ENCODE measurements at places on chromosomes 5 and 9.

- no peak for DNase-seq
Observed at GRCh38 chr5:142408981-142409481, 84.2 kb upstream of the SPRY4 start.

DNA sequence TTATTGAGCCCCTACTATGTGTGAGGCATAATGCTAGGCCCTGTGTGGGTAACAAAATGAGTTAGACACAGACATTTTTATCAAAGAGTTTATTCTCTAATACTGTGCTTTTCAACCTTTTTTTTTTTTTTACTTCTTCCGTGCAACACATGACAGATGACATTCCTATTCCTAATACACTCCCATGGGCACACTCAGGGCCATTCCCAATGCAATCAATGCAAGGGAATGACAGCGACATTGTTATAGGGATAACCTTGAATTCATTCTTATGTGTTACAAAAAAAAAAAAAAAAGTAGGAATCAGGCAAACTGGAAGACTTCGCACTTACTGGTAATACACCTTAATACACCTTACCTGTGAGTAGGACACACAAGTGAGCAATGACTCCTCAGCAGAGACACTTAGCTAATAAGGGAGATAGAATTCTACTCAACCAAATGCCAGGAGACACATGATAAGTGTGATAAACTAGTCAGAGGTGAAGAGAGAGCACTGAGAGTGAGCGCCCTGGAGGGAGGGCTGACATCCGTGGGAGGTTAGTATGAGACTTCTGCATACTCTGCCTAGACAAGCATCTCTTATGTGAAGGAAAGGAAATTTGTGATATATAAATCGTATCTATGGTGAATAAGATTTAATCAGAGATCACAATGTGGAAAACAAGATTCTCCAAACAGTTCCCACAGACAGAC is 21.0 kb upstream of the ARSB start:
- no peak for DNase-seq

DNA sequence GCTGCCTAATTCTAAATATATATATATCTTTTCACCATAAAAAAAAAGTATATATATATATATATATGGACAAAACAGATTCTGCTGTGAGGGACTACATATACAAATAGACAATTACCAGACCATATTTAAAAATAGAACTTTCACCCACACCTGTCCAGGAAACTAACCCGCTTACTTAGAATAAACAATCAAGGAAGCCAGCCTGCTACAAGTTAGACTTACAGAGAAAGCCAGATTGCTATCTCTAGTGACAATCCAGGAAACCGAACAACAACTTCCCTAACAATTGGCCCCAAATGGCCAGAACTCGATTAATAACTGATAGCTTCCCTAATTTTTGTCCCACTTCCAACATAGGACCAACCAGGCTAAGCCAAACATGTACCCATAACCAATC is 5.9 kb downstream of the GLDC start:
- DNase-seq, result no peak

DNA sequence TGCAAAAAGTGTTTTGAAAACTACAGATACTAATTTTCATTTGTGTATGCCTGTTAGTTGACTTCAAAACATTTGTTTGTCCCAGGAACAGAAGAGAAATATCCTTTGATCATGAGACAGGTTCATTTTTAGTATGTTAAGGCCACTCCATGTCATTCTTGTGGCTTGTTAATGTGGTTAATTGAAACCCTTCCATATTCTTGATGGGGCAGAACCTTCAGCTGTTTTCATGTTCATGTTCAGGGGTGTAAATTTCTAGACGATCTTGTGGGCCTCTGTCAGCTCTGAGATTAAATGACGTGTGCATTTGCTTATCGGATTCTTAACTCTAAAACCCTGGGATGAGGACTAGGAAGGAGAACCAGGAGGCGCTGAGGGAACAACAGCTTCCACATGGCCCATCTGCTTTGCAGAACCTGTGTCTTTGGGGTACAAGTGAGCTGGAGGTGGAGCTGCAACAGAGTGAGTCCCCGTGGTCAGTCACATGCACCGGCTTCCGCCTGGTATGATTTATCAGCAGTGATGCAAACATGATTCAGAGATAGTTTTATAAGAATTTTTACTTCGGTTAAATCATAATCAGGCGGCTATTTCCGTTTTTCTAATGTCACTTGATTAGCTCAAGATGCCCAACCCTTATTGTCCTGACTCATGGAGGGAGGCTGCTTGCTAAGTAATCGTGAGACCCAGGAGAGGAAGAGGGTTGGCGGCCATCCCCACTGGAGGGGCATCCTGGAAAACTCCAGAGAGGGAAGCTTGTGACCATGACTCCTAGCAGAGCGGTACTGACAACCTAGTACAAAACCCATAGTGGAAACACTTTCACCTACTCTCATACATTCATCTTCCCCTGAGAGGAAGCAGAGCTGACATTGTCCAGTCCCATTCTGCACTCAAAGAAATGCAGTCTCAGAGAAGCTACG is 138.4 kb downstream of the C9orf152 start:
- DNase-seq, result no peak

DNA sequence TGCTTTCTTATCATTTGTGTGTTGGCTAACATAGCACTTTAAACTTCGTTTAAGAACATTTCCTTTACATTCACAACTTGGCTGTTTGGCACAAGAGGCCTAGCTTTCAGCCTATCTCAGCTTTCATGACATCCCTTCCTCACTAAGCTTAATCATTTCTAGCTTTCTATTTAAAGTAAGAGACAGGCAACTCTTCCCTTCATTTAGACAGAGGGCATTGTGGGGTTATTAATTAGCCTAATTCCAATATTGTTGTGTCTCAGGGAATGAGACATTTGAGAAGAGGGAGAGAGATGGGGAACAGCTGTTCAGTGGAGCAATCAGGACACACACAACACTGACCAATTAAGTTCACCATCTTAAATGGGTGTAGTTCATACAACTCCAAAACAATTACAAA is 51.0 kb upstream of the OR2K2 start:
- DNase-seq, result no peak

- no peak for DNase-seq
Observed at GRCh38 chr5:143426437-143426991, 23.0 kb upstream of the NR3C1 start.

DNA sequence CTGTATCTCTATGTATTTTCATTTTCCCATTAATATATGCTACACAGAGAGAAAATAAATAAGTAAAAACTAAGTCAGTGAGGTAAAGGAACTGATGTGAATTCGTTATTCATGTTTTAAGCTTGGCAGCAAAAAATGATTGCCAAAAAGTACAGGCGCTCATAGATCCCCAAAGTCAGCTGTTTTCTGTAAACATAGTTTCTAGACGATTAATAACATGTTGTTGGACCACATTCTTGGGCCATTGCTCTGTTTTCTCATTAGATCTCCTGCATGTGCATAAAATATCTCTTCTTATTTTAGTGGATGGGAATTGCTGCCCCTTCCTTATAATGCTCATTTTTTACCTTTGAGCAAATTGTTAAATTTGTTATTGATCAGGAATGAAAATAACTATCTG is 215.2 kb downstream of the TLE1 start:
- DNase-seq, result no peak

DNA sequence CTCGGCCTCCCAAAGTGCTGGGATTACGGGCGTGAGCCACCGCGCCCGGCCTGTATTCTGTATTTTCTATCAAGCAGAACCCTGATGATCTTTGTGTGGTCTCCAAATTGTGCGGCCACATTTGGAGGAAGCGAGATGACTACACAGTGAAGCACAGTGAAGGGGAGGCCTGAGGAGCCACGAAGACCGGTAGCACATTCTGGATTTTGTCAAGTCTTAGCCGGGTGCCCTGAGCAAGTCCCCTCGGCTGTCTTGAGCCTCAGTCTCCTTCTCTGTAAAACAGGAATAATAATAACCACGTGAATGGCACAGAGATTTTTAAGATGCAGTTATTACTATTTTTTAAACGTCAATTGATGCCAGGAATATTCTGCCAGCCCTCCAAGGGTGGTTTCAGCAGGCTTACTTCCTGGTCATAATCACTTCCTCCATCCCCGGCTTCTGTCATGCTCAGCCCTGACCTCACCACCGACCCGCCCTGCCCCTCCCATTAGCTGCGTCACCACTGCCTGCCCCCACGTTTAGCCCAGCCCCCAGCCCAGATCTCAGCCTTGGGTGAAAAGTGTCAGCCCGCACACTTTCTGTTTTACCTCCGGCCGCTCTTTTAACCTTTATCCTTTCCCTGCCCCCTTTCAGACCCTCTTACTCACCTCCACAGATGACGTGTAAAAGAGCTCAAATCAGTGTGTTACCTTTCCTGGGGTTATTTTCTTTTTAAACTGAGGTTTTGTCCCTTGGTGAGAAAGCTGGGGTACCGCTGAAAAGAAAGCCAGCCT is 27.0 kb upstream of the ERGIC1 start:
- DNase-seq, result peak; percentile 88

GRCh38 chr5:137778772-137779564 is 24.8 kb upstream of the HNRNPA0 start:
- peak; percentile 35 for DNase-seq

- no peak for DNase-seq
Observed at GRCh38 chr9:123772967-123773366, 157.0 kb downstream of the DENND1A start.

- no peak for DNase-seq
Observed at GRCh38 chr5:148904440-148904839, 78.0 kb downstream of the ADRB2 start.

- DNase-seq, result no peak
Observed at GRCh38 chr5:132086277-132086794, 12.7 kb downstream of the CSF2 start.

DNA sequence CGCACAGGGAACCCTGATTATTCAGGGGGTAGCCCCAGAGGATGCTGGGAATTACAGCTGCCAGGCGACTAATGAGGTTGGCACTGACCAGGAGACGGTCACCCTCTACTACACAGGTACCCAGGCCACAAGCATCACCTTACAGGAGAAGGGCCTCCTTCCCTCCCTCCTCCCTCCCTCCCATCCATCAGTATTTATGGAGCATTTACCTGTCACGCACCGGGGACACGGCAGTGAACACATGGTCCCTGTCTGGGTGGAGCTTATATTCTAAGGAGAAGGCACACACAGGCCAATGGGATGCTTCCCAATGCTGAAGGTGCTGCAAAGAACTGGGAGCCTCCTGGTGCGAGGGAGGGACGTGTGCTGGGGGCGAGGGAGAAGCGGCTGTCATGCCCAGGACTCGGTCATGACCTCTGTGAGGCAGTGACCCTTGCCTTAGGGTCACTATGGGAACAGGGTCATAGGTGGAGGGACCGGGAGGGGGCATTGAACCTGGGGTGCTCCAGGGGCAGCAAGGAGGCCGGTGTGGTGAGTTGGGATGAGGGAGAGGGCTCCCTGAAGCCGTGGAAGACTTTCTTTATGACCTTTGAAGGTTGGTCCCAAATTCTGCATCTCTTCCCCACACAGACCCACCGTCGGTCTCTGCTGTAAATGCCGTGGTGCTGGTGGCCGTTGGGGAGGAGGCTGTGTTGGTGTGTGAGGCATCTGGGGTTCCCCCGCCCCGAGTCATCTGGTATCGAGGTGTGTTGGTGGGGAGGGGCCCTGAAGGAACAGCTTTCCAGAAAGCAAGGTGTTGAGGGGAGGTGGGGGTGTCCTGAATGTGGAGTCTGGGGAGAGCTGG is 41.5 kb downstream of the HMCN2 start:
- DNase-seq, result no peak

- no peak for DNase-seq
Observed at GRCh38 chr5:17852740-17853139, 218.5 kb downstream of the TAF11L14 start.

DNA sequence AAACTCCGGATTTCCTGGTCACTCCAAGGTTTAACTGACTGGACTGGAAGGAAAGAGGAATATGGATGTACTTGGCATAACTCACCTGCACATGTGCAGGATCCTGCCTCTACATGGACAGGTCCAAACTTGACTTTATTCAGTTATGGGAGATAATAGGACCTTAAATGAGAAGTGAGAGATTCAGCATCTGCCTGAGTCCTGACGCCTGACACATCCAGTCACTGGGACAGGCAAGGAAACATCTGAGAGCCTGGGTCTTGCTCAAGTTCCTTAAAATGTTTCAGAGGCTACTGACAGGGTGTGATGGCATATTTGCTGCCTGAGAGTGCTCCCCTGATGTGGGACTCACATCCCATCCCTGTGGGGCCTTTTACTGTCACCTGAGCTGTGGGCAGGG is 34.9 kb downstream of the ZNF354A start:
- DNase-seq, result no peak

- DNase-seq, result no peak
Observed at GRCh38 chr5:95727764-95728191, 3.4 kb upstream of the RHOBTB3 start.

DNA sequence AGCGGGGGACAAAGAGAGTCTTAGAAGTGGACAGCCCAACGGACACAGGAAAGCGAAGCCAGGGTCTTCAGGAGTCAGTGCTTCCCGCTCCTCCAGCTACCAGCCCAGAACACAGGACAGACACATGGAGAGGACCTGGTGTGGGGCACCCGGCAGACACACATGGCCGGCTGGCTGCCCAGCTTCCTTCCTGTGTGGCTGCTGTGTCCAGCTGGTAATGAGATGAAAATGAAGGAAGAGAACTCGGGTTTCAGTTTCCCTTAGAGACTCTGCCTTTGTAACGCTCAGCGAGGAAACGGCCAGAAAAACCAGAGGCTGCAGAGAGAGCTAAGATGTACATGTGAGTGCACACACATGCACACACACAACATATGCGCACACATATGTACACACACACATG is 87.5 kb downstream of the SECISBP2 start:
- DNase-seq, result no peak

DNA sequence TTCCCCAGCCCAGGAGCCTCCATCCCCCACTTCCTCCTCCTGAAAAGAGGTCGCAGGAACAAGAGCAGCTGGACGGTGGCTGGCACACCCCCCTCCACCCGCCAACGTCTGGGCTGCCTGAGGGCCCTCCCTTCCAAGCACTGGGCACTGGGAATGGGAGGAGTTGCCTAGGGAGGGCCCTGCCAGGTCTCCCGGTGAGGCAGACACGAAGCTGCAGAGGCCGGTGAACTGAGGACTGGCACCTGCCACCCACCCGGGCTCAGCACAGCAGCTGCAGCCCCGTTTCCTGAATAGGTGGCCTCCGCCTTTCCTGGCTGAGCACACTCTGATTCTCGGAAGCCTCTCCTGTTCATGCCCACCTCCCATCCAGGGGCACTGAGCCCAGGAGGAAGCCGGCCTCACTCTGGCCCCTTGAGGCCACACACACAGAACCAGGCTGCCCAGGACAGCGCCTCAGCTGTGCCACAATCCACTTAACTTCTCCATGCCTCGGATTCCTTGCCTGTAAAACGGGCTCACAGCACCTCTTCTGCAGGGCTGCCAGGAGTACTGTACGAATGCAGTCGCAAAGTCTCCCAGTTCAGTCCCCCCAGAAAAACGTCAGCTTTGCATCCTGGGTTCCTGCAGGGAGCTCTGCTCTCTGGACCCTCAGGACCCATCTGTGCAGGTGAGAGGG is 1.3 kb downstream of the NPDC1 start:
- no peak for DNase-seq

Data from CD4-positive, alpha-beta T cell treated with Interleukin-4 for 4 hours (primary cell).